CD4-positive, alpha-beta T cell treated with Interleukin-4 for 4 hours (primary cell): ENCODE measurements at places on chromosomes 3 and 15.

GRCh38 chr3:115351193-115351592, 204.1 kb upstream of the ZBTB20 start:
- no peak for DNase-seq

- DNase-seq, result no peak
These were observed 285.1 kb upstream of the STAC start for GRCh38 chr3:36095238-36095637.

- no peak for DNase-seq
These were observed 448 bp downstream of the SLC12A8 start for GRCh38 chr3:125212091-125212508.

DNA sequence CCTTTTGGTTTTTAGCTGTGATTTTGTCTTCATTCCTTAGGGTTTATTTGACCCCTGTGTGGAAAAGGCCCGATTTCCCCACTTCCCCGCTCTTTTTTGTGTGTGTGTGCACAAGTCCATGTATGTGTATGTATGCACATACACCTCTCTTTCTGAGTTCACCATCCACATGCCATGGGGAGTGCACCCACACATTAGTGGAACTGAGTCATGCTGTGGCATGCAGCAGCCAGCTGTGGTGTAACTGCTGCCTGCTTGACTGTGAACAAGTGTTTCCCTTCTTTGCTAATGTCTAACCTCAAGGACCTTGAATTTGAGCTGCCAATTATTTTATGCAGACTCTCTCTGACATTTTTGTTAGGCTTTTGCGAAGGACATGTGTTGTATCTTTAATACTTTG, 434.9 kb upstream of the TPM1 start:
- DNase-seq, result no peak

DNA sequence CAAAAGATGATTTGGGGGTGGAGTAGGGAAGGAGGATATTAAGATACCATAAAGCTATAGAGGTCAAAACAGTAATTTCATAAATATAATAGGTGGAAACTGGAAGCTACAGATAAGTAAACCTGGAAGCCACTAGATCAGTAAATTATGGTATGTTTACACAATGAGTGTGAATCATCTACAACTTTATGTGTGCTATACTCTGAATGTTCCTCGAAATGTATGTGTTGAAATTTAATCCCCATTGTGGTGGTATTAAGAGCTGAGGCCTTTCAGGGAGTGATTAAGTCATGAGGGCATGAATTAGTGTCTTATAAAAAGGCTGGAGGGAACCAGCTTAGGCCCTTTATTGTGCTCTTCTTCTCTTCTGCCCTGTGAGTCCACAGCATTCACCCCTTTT, 25.2 kb downstream of the EOMES start:
- no peak for DNase-seq

DNA sequence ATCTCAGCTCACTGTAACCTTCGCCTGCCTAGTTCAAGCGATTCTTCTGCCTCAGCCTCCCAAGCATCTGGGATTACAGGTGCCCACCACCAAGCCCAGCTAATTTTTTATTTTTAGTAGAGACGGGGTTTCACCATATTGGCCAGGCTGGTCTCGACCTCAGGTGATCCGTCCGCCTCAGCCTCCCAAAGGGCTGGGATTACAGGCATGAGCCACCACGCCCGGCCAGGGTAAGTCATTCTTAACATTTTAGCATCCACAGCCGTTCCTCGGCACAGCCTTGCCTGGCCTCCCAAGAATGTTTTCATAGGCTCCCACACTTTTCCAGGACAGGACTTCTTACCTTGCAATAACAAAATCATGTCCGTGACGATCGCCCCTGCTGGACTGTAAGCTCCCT, 8.7 kb upstream of the EPHB3 start:
- no peak for DNase-seq

DNA sequence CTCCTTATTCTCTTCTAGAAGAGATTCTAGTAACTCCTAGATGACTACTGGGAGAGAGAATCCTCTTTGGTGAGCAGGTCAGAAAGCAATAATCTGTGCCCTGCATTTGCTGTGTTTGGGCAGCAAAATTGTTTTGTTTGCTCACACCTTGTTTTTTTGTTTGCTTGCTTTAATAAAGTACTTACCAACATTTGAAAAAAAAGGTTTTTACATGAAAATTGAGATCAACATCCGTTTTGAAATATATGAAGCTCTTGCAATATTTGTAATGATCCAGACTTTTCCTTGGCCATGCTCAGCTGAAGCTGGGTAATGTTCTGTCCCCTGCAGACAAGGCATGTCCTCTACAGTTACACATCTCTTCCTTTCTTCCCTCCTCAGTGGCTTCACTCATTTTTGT, 62.2 kb downstream of the DIPK2A start:
- no peak for DNase-seq

GRCh38 chr15:66730168-66731021, 28.4 kb downstream of the SMAD6 start:
- no peak for DNase-seq

DNA sequence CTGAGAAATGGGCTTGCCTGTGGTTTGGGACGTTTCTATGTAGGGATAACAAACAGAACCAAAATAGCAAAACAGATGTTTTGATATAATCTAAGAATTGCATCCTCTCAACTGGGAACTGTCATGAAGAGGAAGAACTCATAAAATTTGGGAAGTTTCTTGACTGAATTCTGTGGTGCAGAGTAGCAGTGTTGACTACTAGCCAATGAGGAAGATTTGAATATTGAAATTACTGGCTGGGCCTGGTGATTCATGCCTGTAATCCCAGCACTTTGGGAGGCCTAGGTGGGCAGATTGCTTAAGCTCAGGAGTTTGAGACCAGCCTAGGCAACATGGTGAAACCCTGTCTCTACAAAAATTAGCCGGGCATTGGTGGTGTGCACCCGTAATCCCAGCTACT, 42.2 kb downstream of the ZNF609 start:
- DNase-seq, result no peak

DNA sequence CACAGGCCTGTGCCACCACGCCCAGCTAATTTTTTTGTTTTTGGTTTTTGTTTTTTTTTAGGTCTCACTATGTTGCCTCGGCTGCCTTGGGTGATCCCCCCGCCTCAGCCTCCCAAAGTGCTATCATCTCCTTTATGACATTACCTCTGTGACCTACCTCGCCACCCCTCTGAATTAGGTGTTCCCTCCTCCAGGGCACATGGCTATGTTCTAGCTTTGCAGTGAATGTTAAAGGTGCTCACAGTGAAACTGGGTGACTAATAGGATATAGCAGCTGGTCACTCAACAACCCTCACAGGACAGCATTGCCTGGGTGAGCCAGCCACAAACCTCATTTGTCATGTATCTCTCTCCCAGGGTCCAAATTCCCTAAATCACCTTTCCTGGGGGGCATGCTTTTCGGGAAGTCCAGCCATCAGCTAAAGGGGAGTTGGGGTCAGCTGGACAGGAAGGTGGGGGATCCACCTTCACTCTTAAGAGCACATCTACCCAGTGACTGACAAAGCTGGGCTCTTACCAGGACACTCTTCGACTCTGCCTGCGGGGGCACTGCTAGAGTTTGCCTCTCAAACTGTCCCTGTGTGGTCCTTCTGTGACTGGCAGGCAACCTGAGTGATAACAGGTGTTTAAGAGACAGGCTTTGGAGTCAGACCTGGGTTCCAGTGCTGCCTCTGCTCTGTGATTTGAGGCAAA, 1.6 kb upstream of the TTLL3 start:
- DNase-seq, result peak; percentile 49

- DNase-seq, result no peak
These were observed 39.6 kb downstream of the ALCAM start for GRCh38 chr3:105406268-105406667.

GRCh38 chr15:78065284-78065872, 12.1 kb downstream of the TBC1D2B start:
- DNase-seq, result no peak

- DNase-seq, result no peak
These were observed 89.6 kb downstream of the TBL1XR1 start for GRCh38 chr3:177107461-177108239.

DNA sequence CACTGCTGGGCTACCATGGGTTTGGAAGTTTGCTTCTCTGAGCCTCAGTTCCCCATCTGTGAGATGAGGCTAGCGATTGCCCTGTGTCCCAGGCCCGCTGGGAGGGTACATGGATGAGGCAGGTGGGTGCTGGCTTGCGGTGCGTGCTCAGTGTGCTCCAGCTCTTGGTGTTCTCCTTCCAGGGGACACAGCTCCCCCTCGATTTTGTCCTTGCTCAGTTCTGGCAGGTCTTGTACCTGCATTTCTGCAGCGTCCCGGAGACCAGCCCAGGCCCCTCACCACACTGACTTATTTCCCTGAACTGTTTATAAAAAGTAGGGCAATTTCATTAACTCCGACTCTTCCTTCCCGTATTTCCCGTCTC, 95.4 kb downstream of the TBC1D2B start:
- DNase-seq, result no peak

DNA sequence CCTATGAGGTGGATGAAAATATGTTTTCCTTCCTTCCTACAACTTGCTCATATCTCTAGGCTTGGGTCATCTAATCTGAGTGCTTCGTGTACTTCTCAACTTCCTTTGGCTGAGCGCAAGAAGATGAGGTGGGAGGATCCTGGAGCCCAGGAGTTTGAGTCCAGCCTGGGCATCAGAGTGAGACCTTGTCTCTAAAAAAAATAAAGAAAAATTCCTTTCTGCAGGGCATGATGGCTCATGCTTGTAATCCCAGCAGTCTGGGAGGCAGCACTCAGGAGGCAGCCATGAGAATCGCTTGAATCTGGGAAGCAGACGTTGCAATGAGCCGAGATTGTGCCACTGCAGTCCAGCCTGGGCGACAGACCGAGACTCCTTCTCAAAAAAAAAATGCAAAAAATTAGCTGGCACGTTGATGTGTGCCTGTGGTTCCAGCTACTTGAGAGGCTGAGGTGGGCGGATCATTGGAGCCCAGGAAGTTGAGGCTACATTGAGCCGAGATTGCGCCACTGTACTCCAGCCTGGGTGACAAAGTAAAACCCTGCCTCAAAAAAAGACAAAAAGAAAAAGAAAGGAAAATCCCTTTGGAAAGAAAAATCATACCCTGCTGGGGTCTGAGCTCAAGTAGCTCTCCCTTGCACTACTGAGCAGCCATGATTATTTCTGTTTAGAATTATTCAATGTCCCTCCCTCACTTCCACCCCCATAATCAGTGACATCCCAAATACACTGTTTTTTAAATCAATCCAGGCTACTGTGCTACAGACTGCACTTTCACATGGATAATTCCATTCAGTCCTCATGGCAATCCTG, 28.0 kb upstream of the RAB11A start:
- DNase-seq, result no peak

- DNase-seq, result no peak
These were observed 34.1 kb downstream of the LINGO1 start for GRCh38 chr15:77598644-77599043.

DNA sequence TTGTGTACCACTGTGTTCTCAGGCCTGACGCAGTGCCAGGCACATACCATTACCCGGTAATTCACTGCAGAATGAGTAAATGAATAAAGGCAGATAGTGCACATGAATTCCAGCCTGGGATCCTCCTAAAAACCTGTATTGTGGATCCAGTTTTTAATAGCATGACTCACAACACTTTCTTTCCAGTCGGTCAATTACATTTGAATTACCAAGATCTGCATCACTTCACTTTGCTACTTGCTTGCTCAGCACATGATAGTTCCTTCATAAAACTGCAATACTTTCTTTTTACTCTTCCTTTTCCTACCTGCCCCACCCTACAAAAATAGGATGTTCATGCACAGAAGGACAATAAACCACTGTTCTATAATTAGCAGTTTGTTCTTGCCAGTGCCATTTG, 553.8 kb downstream of the MAGI1 start:
- DNase-seq, result no peak

GRCh38 chr3:108448593-108448992, 61.8 kb downstream of the MYH15 start:
- DNase-seq, result no peak

- DNase-seq, result no peak
These were observed 57.4 kb downstream of the ABHD5 start for GRCh38 chr3:43748179-43748578.

DNA sequence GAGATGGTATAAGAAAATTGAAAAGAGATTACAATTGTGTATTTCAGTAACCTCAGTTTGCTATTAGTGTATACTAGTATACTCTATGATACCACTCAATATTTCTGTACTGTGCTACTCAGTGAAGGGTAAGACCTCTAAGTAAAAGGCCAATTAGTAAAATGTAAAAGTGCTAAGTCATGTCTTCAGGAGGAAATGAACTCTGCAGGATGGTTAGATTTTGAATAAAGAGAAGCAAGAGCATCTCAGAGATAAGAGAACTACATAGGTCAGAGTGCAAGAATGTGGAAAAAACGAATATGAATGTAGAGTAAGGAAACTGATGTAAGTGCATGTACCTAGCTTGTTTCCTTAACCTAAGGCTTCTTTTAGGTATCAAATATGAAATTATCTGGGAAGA, 796.6 kb upstream of the GBE1 start:
- no peak for DNase-seq

DNA sequence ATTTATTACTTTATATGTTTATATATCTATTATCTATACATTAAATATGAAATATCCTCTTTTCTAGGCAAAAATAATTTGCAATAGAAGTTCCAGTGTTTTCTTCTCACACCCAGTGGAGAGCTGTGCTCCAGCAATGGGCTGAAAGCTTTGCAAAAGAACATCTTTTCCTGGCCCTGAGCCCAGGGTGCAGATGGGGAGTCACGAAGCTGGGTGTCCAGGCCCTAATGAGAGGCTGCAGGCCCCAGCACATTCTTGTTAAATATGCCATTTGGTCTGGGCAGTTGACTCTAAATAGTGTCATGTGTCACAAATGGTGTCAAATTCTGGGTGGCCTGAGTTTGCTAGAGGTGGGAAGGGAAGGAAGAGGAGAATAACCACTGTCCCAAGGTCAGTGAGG, 5.7 kb downstream of the NTRK3 start:
- no peak for DNase-seq

GRCh38 chr15:27899583-27900285, 199.4 kb downstream of the OCA2 start:
- DNase-seq, result no peak

DNA sequence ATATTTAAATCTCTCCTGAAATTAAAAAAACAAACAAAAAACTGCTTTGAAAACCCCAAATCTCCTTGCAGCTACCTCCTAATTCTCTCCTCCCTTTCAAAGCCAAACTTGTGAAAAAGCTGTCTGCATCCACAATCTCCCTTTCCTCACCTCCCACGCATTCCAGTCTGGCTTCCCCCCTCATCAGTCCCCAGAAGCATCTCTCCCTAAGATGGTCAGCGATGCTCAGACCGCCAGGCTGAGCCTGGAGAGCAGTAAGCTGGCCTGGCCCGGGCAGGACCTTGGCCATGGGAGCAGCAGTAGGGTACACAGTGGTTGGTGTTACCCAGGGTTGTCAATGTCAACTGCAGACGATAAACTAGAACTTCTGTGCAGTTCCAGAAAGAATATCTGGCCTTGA, 32.9 kb upstream of the BLM start:
- no peak for DNase-seq

DNA sequence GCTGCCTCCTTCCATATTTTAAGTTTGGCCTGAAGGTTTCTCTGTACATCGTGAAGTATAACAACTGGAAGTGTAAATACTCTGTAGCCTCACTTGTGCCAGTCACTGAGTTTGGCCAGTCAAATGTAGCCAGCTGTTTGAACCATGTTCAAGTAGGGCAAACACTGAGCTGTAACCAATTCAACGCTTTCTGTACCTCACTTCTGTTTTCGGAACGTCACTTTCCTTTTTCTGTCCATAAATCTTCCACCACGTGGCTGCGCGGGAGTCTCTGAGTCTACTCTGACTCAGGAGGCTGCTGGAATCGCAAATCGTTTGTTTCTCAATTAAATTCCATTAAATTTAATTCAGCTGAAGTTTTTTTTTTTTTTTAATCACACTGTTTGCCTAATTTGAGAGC, 88.8 kb upstream of the RARB start:
- DNase-seq, result no peak
